Chondrocyte (in vitro differentiated cells): ENCODE measurements at places on chromosomes 6 and 20.

DNA sequence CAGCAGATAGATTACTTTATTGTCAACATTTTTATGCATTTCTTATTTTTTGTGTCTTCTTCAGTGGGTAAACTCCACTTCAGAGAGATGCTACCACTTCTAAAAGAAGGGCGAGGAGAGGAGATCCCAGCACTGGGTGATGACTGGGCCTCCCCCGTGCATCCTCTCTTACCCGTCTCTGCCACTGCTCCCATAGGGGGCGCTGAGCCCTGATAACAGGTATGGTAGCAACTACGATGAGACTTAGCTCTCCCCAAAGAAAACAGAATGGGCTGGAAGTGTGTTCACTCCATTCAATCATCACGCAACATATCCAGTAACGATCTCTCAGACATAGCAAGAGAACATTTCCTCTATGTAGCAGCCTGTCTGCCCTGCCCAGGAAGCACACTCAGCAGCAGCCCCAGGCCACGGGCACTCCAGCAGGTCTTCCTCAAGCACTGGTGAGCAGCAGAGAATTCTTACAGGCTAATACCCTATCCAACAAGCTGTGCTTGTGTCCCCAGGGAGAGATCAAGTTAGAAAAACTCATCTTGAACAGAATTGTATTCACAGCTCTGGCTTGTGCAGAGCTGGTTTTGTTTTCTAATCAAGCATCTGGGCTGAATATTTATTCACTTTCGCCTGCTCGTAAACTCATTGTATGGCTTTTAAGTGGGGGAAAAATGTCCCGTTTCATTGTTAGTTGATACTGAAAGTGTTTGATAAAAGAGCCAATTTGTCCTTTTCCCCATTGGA is 533.1 kb upstream of the CDH4 start:
- no peak for DNase-seq
- H3K36me3 ChIP-seq = no peaks in the 10 kb centered on the region
- no peak overlapping the region for H3K27ac ChIP-seq
- no peak overlapping the region for H3K4me3 ChIP-seq
- H3K4me1 ChIP-seq = no peaks in the 10 kb centered on the region
- no peaks in the 10 kb centered on the region for H3K27me3 ChIP-seq

DNA sequence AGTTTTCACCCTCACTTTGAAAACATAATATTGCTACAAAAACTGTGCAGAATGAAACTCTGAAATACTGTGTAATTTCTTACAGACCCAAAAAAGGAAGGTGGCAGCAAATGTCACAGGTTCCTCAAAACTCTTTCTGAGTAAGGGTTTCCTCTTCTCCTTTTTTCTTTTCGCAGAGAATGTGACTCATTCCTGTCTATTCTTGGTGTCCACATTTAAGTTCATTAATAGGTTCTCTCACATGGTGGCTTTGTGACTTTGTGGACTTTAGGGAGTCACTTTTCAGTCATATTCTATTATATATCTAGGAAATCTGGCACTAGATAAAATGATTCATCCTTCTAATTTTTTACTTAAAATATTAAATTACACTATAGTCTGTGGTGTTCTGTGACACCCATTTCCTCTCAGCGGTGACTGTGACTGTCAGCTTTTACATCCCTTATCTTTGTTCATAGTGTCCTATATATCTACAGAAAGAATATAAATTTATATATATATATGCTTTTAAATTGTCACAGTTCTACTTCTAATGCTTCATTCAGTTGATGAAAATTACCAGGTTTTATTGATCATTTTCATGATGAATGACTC is 126.8 kb upstream of the HCRTR2 start:
- H3K27ac ChIP-seq = no peak overlapping the region
- peaks cover 6% of the 10 kb centered on the region for H3K27me3 ChIP-seq
- DNase-seq = no peak
- H3K4me3 ChIP-seq = no peak overlapping the region
- no peaks in the 10 kb centered on the region for H3K4me1 ChIP-seq
- no peaks in the 10 kb centered on the region for H3K36me3 ChIP-seq

DNA sequence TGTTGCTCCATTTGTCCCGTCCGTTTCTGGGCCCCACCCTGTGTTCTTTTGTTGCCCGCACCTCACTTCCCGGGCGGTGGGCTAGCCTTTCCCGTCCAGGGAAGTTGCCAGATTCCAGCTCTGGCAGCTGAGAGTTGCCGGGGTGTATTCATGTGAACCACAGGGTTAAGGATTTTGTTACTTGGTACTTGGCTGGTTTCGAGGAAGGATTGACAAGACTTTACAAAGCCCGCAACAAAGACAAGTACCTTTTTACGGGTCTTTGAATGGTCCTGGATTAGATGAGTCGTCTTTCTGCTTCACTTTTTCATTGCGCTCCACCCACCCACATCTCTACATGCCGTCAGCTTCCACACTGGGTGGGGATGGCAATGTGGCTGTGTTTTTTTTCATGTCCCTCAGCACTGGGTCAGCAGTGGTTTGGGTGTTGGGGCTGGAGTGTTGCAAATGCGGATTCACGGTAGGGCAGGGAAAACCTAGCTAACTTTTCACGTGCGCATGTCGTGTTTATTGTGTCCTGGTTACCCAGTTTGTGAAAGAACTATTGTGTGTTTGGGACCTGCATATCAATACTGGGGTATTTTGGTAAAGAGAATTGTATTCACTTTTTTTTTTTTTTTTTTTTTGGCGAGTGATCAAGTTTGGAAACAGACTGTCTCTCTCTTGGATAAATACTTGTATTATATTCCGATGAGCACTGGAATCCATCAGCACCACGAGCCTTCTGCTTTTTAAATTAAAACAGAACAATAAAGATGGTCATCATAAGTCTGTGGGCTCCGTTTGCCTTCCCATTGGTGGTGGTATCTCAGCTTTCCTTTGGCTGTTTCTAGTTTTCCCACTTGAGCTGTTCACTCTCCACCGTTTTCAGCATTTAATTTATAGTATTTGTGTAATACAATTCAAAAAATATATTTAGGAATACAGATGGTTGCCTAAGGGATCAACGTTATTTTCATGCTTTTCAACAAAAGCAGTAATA is 1.2 kb downstream of the DUSP22 start:
- peak overlapping the region; percentile 80 for H3K27ac ChIP-seq
- peak overlapping the region; percentile 88 for H3K4me3 ChIP-seq
- no peaks in the 10 kb centered on the region for H3K36me3 ChIP-seq
- DNase-seq = no peak
- peaks cover 14% of the 10 kb centered on the region for H3K4me1 ChIP-seq
- H3K27me3 ChIP-seq = peaks cover 3% of the 10 kb centered on the region

- peaks cover 77% of the 10 kb centered on the region for H3K4me1 ChIP-seq
- peak overlapping the region; percentile 100 for H3K27ac ChIP-seq
- no peak for DNase-seq
- no peaks in the 10 kb centered on the region for H3K36me3 ChIP-seq
- no peaks in the 10 kb centered on the region for H3K27me3 ChIP-seq
Observed at GRCh38 chr6:37137201-37138090, 32.5 kb upstream of the PIM1 start.

- no peaks in the 10 kb centered on the region for H3K27me3 ChIP-seq
- no peak overlapping the region for H3K27ac ChIP-seq
- H3K4me3 ChIP-seq = no peak overlapping the region
- peaks cover 1% of the 10 kb centered on the region for H3K36me3 ChIP-seq
Observed at GRCh38 chr6:130190701-130191690, 31.8 kb downstream of the SAMD3 start.

GRCh38 chr20:24502661-24503060 is 33.2 kb downstream of the SYNDIG1 start:
- no peaks in the 10 kb centered on the region for H3K36me3 ChIP-seq
- DNase-seq = no peak
- no peak overlapping the region for H3K4me3 ChIP-seq
- H3K27me3 ChIP-seq = no peaks in the 10 kb centered on the region
- peaks cover 43% of the 10 kb centered on the region for H3K4me1 ChIP-seq

DNA sequence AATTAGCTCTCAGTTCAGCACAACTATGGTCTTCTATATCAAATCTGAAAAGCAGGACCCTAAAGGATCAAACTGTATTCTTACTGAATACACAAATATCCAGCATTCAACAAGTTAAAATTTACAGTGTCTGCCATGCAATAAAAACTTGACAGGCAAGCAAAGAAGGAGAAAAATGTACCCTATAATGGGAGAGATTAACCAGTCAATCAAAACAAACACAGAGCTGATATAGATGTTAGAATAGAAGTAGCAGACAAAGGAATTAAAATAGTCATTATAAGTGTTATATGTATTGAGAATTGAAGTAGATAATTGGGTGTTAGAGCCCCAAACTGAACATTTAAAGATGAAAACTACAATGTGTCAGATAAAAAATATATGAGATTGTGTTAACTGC is 914.9 kb downstream of the EPHA7 start:
- DNase-seq = no peak
- H3K4me3 ChIP-seq = no peak overlapping the region
- peaks cover 2% of the 10 kb centered on the region for H3K36me3 ChIP-seq
- H3K27ac ChIP-seq = no peak overlapping the region

DNA sequence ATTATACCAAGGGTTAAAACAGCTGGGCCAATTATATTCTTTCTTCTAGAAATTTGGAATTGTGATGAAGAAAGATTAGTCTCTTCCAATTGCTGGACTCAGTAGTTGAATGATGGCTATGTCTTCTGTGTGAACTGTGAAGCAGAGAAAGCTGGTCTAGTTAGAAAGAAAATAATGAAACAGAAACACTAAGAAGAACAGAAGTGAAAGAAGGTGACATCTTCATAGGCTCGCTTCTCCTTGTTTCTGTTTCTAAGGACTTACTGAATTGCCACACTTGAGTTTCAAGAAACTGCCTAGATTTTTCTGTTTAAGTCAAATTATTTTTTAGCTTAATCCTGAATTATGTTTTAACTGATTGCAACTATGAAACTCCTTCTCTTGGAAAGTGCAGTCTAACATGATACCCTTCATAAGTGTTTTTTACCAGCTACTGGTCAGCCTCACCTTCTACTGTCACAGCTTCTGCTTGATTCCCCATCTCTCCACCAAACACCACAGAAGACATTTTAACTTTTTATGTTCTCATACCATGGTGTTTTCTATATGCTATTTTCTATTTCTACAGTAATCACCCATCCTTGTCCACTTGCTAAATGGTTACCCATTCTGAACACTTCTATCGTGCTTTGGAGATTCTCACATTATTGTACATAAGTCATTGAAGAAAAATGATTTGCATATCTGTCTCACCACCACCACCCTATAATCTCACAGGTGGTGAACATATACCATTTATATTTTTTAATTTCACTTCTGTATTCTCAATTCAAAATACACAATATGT is 268.8 kb downstream of the GRIK2 start:
- H3K36me3 ChIP-seq = no peaks in the 10 kb centered on the region
- no peak overlapping the region for H3K4me3 ChIP-seq

GRCh38 chr6:85498596-85499258 is 48.8 kb downstream of the NT5E start:
- H3K36me3 ChIP-seq = peaks cover 21% of the 10 kb centered on the region
- H3K27me3 ChIP-seq = no peaks in the 10 kb centered on the region
- no peak for DNase-seq
- peaks cover 33% of the 10 kb centered on the region for H3K4me1 ChIP-seq

DNA sequence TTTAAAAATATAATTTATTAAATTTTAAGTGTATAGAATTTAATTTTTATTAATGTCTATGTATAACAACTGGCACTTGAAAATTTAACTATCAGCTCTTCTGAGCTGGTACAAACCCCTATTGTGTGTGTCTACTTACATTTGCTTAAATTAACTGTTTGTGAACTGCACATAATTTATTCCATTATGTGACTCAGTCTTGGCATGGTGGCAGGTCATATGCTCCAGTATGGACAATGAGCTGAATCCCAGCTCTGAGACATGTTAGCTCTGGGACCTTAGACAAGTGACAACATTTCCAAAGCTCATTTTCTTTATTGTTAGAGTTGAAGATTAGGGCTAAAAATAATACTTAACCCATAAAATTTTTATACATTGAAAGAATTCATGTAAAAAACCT is 526.1 kb upstream of the MARCKS start:
- H3K27me3 ChIP-seq = no peaks in the 10 kb centered on the region
- DNase-seq = no peak
- no peak overlapping the region for H3K4me3 ChIP-seq
- H3K4me1 ChIP-seq = no peaks in the 10 kb centered on the region
- H3K27ac ChIP-seq = no peak overlapping the region
- H3K36me3 ChIP-seq = no peaks in the 10 kb centered on the region

DNA sequence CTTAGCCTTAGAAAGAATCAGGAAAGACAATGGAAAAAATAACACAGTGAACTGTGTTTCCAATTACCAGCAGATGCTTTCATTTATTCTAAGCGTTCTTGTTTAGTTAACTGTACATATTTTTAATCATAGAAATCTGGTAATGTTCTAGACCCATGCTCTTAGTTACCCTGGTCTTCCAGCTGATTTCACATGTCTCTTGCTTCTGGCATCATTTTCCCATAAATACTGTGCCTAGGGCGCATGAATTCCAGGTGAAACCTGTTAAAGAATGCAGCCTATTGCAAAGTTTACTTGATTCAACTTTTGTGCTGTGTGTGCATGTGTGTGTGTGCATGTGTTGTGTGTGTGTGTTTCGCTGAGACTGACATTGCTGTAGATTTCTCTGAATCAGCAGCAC is 178.6 kb downstream of the PDE7B start:
- H3K36me3 ChIP-seq = no peaks in the 10 kb centered on the region
- H3K4me3 ChIP-seq = no peak overlapping the region
- no peak overlapping the region for H3K27ac ChIP-seq
- H3K27me3 ChIP-seq = no peaks in the 10 kb centered on the region

GRCh38 chr6:6657820-6658217 is 69.3 kb downstream of the LY86 start:
- H3K27me3 ChIP-seq = peaks cover 6% of the 10 kb centered on the region
- no peak overlapping the region for H3K27ac ChIP-seq
- H3K4me3 ChIP-seq = no peak overlapping the region

- H3K36me3 ChIP-seq = peaks cover 1% of the 10 kb centered on the region
- no peak overlapping the region for H3K27ac ChIP-seq
- peaks cover 39% of the 10 kb centered on the region for H3K27me3 ChIP-seq
- H3K4me3 ChIP-seq = no peak overlapping the region
Observed at GRCh38 chr20:51027035-51027795, 4.3 kb upstream of the KCNG1 start.

- no peaks in the 10 kb centered on the region for H3K4me1 ChIP-seq
- no peaks in the 10 kb centered on the region for H3K36me3 ChIP-seq
- DNase-seq = no peak
- peaks cover 28% of the 10 kb centered on the region for H3K27me3 ChIP-seq
Observed at GRCh38 chr6:129279343-129280292, 396.7 kb downstream of the LAMA2 start.
